ENCODE measurements at places on chromosomes 12 and 14.

- no peak for DNase-seq
Observed at GRCh38 chr12:116381744-116382685, 104.5 kb upstream of the MED13L start.

GRCh38 chr12:13436182-13436581, 239.7 kb downstream of the EMP1 start:
- DNase-seq, result no peak

DNA sequence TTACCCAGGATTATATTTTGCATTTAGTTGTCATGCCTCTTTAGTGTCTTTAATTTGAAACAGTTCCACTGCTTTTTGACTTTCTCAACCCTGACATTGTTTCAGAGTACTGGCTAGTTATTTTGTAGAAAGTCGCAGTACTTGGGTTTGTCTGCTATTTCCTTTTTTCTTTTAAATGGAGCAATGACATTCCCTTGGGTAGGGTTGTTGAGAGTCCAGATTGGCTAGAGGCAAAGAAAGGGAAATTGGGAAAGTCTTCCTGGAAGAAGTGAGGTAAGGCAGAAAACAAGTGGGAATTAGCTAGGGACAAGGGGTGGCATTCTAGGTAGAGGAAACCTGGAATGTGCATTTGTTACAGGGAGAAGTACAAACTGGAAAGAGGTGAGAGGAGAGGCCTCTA, 245.9 kb downstream of the EMP1 start:
- no peak for DNase-seq

DNA sequence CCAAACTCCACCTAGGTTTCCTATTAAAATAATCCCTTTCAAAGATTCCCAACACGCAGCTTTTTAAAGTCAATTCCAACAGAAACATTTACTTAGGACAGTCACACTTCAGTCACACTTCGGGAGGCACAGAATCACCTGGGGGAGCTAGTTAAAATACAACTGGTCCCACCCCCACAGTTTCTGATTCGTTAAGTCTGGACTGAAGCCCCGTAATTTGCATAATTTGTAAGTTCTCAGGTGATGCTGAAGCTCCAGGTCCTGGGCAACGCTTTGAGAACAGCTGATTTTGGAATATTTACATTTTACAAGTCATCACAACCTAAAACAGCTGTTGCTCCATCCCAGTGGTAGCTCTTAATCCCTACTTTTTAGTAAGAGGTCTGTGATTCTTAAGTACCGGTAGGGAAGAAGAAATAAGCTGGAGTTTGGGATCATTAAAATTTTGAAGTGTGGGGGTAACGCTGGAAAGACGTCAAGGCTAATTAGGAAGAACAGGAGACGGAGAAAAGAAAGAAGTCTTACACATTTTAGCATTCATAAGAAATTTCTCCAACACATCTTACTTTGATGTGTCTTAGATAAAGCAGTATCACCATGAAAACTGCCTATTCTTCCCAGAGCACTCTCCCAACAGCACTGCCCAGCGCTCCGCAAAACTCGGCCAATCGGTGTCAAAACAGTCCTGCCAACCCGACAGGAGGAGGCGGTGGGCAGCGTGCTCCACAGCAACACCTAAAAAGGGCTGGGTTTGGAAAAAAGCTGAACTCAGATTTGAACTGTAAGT, 1.1 kb downstream of the IPO8 start:
- peak; percentile 5 for DNase-seq

DNA sequence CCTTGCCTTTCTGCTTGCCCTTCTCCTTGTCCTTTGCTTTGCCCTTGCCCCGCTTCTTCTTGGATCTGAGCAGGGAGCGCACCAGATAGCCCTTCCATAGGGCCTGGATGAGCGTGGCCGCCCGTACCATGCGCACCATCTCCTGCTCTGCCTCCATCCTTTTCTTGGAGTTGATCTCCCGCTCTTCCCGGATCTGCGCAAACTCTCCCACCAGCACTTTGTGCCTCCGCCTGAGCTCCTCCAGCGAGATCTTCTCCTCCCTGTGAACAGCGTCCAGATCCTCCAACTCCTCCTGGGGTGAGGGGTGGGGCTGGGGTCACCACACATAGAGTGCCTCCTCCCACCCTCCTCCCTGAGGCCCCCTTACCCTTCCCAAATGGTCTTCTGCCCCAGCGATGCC, 10.1 kb downstream of the RITA1 start:
- no peak for DNase-seq

DNA sequence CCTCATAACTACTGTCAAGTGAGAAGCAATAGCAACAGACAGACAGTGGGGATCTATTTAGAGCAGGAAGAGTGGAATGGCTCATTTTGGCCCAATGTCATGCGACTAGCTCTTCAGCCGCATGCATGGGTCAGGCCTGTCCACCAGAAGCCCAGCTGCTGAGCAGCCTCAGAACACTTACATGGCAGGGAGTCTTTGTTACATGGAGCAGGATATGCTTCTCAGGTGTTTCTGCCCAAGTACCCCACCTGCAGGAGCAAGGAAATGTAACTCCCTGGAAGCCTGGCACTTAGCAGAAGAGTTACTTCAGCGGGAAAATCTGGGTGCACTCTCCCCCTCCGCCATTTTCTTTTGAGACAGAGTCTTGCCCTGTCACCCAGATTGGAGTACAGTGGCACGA, 73.5 kb upstream of the ARHGAP5 start:
- no peak for DNase-seq

DNA sequence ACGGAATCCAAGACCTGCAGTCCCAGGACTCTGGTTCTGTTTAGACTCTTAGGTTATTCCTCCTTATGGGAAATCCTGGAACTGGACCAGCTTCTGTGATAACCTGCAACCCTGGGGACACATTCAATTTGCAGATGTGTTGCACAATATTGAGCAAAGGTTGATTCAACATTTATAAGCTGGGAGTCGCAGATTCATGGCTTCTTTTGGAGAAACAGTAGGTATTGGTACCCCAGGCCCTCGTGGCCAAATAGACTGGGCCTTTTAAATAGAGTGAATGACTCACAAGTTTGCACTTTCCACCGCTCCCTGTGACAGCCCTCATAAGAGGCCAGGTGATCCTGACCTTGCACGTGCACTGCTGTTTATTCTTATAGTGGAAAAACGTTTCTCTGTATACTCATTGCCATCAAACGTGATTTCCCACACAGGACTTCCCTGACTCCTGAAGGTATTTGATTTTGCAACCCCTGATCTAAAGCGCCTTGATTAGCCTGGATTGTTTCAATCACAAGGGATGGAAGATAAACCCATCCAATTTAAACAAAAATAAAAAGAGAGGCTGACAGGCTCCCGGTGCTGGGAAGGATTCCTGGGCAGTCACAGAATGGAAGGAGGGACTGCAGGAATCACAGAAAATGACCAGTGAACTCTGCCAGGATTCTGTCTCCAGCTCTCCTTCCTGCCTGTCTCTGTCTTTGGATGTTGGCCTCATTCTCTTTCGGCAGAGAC, 98.0 kb downstream of the VCPKMT start:
- DNase-seq, result no peak

DNA sequence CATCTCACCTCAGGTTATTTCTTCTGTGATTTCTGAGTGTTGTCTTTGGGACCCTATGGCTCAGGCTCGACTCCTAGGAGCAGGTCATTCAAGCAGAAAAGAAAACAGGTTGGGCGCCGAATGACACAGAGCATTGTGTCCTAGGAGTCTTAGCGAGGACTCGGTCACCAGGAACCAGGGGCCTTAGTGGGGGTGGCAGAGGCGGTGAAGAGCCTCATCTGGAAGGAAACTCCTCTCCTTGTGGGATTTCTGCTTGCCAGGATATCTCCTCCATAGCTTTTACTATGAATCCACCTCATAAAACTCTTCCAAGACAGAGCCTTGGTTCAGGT, 630 bp downstream of the PLEKHH1 start:
- no peak for DNase-seq

DNA sequence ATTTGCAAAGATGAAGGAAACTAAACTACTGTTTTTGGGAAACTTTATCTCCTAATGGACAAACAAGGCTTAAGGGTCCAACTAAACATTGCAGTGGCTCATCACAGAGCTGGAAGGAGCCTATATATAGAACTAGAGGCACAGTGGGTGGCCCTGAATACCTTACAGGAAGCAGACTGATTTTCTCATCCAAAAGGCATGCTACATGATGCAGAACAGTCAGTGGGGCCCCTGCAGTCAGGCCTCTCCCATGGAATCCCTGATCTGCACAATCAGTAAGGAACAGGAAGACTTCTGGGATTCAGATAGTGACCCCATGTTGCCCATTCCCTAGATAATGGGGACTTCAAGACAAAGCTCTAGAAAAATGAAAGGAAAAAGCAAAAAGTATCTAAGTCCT, 1.9 kb upstream of the LLPH start:
- no peak for DNase-seq

Measured in GM12892 (cell line).